Lower leg skin (tissue), 4 donors: ENCODE measurements at places on chromosomes 2 and 18.

- no peak for DNase-seq
These were observed 347.4 kb downstream of the PARD3B start for GRCh38 chr2:204892506-204893255.

DNA sequence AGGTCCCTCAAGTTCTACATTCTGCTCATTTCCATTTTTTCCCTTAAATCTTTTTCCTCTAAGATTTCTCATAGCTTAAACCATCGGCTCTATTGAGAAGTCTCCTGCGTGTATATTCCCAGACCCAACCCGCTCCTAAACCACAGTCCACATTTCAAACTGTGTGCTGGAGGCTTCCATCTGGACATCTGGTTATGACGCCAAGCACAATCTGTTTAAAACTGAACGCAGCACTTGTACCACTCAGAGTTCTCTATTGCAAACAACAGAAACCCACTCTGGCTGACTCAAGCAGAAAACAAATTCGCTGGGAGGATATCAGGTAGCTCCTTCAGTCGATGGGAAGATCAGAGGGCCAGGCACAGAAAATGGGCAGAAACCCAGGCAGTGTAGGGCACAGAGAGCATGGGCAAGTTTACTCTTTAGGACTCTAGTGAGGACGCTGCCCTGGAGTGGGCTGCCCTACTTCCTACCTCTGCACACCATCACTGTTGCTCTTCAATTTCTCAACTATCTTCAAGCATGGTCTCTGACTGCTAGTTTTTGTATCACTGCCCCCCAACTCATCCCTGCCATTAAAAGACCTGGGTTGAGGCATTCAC is 5.6 kb upstream of the EML4 start:
- no peak for DNase-seq

- no peak for DNase-seq
These were observed 99.4 kb upstream of the RASGRP3 start for GRCh38 chr2:33377048-33377447.

- DNase-seq = no peak
These were observed 175.3 kb downstream of the RPIA start for GRCh38 chr2:88866756-88867155.

DNA sequence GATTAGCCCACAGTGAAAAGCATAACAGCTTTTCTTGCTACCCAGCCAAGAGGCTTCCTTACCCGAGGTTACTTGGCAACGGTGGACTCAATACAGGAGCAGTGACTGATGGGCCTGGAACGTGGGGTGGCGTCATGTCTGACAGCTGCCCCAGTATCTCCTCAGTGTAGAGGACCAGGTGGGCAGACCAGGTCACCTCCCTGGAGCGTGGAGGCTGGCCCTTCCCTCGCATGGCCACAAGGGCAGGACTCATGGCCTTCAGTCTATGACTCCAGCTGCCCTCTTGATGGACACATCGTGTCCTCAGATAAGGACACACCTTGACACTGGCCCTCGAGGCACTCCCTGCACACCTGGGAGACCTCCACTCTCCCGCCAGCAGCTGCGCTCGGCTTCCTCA is 6.4 kb downstream of the ASPRV1 start:
- DNase-seq = no peak

GRCh38 chr18:35283923-35284794 is 5.9 kb downstream of the ZSCAN30 start:
- no peak for DNase-seq

GRCh38 chr2:96175951-96176350 is 30.7 kb upstream of the DUSP2 start:
- no peak for DNase-seq

DNA sequence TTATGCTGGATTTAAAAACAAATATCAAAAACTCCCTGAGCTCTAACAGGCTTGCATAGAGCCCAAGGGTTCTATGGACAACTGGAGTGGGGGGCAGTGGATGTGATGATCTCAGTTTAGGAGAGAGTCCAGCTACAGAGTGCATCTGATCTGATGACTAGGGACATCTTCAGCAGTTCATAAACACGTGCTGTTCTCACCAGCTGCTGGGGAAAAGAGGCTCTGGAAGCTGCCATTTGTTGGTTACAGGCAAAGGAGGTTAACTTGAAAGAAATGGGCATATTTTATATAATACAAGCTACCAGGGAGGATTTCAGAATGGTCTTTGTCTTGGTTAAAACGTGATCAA is 36.0 kb upstream of the ZNF396 start:
- DNase-seq = no peak

- no peak for DNase-seq
These were observed 199.4 kb downstream of the SPP2 start for GRCh38 chr2:234249873-234250272.

DNA sequence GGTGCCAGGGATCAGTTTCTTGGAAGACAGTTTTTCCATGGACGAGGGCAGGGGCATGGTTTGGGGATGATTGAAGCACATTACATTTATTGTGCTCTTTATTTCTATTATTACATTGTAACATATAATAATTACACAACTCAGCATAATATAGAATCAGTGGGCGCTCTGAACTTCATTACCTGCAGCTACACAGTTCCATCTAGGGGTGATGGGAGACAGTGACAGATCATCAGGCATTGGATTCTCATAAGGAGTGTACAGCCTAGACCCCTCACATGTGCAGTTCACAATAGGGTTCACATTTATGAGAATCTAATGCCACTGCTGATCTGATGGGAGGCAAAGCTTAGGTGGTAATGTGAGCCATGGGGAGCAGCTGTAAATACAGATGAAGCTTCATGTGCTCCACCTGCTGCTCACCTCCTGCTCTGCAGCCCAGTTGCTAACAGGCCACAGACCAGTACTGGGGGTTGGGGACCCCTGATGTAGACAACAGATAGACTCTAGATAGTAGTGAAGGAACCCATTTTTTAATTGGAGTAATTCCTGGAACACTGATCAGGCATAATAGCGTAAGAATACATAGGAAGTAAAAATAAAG is 41.5 kb upstream of the MC4R start:
- no peak for DNase-seq

DNA sequence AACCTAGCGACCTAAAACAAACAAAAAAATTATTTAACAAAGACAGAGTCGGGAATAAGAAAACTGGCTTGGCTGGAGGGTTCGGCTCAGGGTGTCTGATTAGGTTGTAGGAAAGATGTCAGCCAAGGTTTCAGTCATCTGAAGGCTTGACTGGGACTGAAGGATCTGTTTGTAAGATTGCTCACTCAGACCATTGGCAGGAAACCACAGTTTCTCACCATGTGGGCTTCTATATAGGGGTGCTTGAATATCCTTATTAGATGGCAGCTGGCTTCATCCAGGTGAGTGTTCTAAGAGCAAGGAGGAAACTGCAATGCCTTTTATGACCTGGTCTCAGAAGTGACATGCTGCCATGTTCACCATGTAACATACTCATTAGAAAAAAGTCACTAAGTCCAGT is 999 bp upstream of the IL36B start:
- DNase-seq = peak; percentile 42

GRCh38 chr2:105236060-105236424 is 5.5 kb upstream of the GPR45 start:
- DNase-seq = no peak

- DNase-seq = no peak
These were observed 805.2 kb downstream of the SLC4A3 start for GRCh38 chr2:220432645-220433044.

DNA sequence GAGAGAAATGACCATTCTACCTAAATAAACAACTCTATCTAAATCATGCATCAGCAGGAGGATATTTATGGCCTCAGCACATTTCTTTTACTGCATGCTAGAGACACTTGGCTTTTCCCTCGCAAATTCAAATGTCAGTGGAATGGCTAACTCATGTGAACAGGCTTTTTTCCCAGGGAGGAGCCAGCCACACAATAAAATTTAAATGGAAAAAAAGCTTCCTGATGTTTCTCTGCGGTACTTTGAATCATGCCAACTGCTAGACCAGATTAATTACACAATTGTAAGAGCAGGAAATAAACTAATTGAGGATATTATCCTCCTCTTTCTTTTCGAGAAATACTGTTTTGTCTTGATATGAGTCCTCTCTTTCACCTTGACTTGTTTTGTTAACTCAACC is 676.3 kb downstream of the IRS1 start:
- no peak for DNase-seq

- no peak for DNase-seq
These were observed 17.6 kb upstream of the DAW1 start for GRCh38 chr2:227853765-227854271.

DNA sequence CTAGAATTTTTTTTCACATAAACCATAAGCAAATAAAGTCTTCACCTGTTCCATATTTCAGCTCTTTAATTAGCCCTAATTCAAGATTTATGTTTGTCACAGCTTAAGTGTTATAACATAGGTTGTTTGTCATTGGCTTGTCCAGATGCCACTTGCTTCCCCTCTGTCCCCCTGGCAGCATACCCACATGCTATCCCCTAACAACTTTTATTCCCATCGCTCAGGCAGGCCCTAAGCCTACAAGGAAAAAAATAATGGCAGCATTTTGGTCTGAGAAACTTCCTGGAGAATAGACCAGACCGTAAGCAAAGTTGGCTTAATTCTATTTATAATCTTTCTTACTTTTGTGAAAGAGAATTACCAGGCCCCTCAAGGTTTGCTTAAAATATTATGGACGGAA is 173.9 kb downstream of the DNAH6 start:
- no peak for DNase-seq

DNA sequence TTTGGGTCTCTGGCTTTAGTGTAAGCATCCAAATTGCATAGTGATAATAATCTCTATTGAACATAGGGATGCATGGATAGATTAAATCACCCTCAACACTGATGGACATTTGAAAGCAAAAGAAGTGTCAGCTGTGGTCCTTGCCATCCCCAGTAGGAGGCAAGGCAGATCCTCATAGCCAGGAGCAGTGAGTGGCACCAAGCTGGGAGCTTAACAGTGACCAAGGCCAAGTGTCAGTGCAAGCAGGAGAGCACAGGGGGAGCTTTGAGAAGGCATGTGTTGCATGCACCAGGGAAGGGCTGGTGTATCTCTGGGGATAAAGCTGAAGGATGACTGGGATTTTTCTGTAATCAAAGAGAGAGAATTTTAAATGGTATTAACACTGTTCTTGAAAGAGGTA is 14.7 kb downstream of the SLC14A1 start:
- no peak for DNase-seq

DNA sequence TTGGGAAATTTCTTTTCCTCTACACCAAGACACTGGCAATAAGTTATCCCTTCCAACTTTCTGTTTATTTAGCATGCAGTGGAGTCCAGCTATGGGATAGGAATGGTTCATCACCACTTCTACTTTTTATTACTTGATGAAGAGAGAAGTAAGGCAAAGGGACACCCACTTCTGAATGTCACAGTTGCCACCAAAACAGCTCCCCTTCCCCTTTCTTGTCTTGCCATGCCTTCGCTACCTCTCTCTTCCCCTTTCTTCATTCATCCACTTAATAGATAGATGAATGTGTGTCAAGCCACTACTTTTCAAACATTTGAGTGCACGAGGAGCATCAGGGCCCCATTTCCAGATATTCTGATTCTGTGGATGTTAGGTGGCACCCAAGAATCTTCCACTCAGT is 59.6 kb downstream of the KCTD18 start:
- DNase-seq = no peak

DNA sequence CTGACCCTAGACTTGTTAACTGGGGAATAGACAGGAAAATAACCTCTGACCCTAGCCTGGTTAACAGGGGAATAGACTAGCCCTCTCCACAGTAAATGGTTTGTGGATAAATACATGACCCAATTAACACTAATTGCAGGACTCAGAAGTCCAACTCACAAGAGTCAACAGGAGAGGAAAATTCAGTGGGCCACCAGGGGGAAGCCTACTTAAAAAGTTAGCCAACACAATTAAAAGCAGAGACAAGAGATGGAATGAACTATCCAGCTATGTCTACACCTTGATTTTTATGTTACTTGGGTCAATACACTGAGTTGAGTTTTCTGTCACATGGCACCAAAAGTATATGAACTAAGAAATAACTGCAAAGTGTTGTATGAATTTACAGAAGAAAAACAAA is 158.8 kb upstream of the SLC39A10 start:
- peak; percentile 27 for DNase-seq

- no peak for DNase-seq
These were observed 272.4 kb upstream of the THSD7B start for GRCh38 chr2:136492901-136493300.

DNA sequence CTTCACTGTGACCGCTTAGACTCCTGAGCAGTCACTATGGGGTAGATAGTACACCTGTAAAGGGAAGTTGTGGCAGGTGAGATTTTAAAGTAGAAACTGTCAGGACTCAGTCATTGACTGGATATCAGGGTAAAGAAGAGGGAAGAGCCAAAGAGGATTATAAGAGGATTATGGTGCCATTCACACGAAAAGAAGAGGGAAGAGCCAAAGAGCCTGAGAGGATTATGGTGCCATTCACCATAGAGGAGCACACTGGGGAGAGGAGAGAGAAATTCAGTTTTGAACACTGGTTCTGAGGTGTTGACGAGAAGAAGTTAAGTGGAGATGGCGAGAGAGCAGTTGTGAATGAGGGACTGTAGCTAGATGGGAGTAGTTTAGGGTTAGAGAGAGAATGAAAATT is 16.9 kb upstream of the KCNJ13 start:
- no peak for DNase-seq

- DNase-seq = no peak
These were observed 25.2 kb downstream of the MYCN start for GRCh38 chr2:15965564-15966019.

DNA sequence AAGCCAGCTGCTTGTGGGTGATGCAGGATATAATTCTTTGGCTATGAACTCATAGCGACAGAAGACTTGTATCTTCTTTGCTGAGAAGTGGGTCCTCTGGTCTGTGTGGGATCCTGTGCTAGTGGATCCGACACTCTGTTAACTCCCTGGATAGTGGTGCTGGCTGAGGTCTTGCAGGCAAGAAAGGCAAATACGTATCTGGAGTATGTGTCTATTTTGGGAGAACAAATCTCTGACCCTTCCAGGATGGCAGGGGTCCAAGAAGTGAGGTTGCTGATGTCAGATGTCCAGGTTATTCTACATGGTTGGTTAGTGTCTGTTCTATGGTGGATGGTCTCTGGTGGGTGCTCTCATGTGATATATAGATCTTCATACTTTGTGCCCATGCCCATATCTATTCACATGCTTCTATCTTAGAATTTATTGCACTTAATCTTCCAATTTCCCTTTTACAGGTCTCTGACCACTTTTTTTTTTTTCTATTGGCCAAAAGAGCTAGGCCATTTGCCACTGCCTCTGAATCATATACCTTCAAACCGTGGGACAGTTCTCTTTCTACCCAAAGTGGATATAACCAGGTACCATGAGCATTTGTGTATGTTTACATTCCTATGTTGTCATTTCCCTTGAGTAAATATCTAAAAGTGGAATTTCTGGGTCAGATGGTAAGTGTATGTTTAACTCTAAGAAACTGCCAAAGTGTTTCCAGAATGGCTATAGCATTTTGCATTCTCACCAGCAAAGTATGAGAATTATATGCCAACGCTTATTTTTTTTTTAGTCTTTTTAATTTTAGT is 45.1 kb upstream of the RBMS1 start:
- DNase-seq = no peak
